ENCODE measurements at places on chromosomes 1 and 21. TPM values are rescaled to one million over a fixed set of nuclear protein-coding genes. Genes with fewer than 3 reads are reported as not detected.
A peak's percentile ranks its signal among the peaks of the same experiment; 100 is the strongest.

Gene TCHH
- total RNA-seq = not detected

GRCh38 chr21:27067226-27067625 is 100.3 kb upstream of the ADAMTS5 start:
- no peak overlapping the region for H3K4me3 ChIP-seq
- H3K27me3 ChIP-seq = no peaks in the 10 kb centered on the region
- no peak for DNase-seq
- H3K27ac ChIP-seq = no peak overlapping the region
- no peaks in the 10 kb centered on the region for H3K36me3 ChIP-seq

Gene PRR9
- total RNA-seq = not detected

- H3K27ac ChIP-seq = no peak overlapping the region
- no peaks in the 10 kb centered on the region for H3K27me3 ChIP-seq
- no peak overlapping the region for H3K4me3 ChIP-seq
- no peak for DNase-seq
Observed at GRCh38 chr1:70202173-70202758, 3.1 kb downstream of the LRRC40 start.

GRCh38 chr1:165661703-165662102 is 30.7 kb downstream of the MGST3 start:
- no peak overlapping the region for H3K27ac ChIP-seq
- H3K36me3 ChIP-seq = peaks cover 48% of the 10 kb centered on the region
- H3K27me3 ChIP-seq = no peaks in the 10 kb centered on the region
- H3K4me3 ChIP-seq = no peak overlapping the region
- no peaks in the 10 kb centered on the region for H3K4me1 ChIP-seq

DNA sequence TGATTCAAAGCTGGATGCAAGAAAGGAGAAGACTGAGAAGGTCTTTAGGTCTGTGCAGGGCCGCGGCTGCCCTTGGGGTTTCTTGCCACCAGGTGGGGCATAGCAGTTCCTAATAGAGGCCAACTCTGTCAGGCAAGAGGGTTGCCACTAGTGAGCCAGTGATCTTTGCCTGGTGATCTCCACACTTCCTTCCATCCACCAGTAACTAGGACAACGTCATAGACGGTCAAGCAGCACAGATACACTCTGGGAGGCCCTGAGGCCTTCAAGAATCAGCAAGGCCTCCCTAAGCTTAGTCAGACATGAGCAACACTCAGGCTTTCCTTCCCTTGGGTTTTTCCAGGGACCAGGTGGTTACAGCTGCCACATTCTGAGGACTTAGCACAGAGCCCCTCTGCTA is 32.9 kb upstream of the ATP2B4 start:
- no peak overlapping the region for H3K27ac ChIP-seq
- H3K4me1 ChIP-seq = no peaks in the 10 kb centered on the region
- H3K27me3 ChIP-seq = 0 out of 2 replicates have a peak, but pooled peaks cover 5% of the 10 kb centered on the region
- H3K36me3 ChIP-seq = no peaks in the 10 kb centered on the region
- H3K4me3 ChIP-seq = no peak overlapping the region
- DNase-seq = peak; percentile 77

Gene MEX3A
- 2.5 TPM for total RNA-seq

DNA sequence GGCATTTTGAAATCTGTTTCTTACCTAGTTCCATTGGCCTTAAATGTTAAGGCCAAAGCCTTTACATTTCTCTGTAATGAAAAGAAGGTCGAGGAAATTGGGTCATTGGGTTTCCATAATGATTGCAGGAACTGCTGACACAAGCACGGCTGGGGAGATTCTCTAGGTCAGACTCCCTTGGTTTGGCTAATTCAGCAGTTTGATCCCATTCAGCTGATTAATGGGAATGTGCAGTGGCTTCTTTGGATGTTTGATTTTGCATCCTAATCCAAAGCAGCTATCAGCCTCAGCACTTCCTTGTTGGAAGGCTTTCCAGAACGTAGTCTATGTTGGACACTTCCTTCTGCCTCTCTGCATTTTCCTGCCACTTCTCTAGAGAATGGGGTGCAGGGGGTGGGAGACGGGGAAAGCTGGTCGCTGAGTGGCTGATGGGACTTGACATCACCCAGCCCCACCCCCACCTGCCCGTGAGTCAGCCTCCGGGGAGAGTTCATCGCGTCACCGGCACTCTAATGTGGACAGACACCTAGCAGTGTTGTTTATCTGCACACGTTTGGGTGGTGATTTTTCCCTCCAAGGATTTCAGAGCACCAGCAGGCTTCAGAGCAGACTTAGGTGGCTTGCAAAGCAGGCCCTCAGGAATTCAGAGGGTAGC is 5.4 kb downstream of the PSEN2 start:
- no peaks in the 10 kb centered on the region for H3K27me3 ChIP-seq
- H3K36me3 ChIP-seq = no peaks in the 10 kb centered on the region
- no peak overlapping the region for H3K27ac ChIP-seq
- peak; percentile 62 for DNase-seq
- H3K4me1 ChIP-seq = no peaks in the 10 kb centered on the region

- no peaks in the 10 kb centered on the region for H3K36me3 ChIP-seq
- H3K27me3 ChIP-seq = no peaks in the 10 kb centered on the region
- no peak overlapping the region for H3K27ac ChIP-seq
Observed at GRCh38 chr1:235863699-235864093, 3.0 kb downstream of the LYST start.

Gene CCDC30
- 2.1 TPM for total RNA-seq

Gene CLCA1
- not detected for total RNA-seq

DNA sequence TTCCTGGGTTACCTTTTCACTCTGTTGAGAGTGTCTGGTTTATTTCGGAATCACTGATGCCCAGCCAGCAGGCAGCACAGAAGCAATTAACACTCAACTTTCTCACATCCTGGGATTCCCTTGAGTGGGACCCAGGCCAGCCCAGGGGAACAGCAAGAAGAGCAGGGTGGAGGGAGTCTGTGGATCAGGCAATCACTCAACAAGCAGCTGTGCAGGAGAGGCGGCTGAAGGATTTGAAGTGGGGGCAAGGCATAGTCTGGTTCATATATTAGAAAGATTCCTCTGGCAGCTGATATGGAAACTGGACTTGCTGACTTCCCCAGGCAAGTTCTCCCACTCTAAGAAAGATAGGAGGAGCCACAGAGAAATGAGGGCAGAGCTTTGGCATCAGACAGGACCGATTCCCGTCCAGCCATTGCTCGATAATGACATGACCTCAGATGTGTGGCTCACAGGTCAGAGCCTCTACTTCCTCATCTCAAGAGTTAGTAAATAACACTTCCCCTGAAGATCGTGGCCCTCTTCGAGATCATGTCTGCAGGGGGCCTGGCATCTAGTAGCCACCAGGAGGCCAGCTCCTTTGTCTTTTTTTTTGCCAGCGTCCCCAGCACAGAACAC is 12.4 kb downstream of the EPHA8 start:
- H3K4me1 ChIP-seq = no peaks in the 10 kb centered on the region
- no peaks in the 10 kb centered on the region for H3K27me3 ChIP-seq
- H3K4me3 ChIP-seq = no peak overlapping the region
- H3K27ac ChIP-seq = no peak overlapping the region

DNA sequence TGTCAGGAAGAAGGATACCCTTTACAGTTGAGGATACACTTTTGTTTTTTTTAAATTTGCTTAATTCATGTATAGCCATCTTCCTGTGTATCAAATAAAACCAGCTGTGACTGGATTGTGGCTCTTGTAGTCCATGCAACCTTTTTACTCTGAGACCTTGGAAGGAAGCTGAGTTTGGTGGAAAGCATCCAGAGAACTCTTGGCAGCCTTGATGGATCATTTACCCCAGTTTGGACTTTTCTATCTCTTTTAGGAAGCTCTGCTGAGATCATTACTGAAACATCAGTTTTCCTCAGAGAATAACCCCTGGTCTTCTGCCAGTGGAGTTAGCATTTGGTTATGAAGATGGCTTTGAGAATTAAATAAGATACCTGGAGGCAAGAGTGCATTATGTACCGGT is 21.2 kb upstream of the APOBEC4 start:
- DNase-seq = no peak
- no peaks in the 10 kb centered on the region for H3K36me3 ChIP-seq
- H3K27ac ChIP-seq = no peak overlapping the region
- no peaks in the 10 kb centered on the region for H3K27me3 ChIP-seq

Gene SPRR2A
- total RNA-seq = not detected

DNA sequence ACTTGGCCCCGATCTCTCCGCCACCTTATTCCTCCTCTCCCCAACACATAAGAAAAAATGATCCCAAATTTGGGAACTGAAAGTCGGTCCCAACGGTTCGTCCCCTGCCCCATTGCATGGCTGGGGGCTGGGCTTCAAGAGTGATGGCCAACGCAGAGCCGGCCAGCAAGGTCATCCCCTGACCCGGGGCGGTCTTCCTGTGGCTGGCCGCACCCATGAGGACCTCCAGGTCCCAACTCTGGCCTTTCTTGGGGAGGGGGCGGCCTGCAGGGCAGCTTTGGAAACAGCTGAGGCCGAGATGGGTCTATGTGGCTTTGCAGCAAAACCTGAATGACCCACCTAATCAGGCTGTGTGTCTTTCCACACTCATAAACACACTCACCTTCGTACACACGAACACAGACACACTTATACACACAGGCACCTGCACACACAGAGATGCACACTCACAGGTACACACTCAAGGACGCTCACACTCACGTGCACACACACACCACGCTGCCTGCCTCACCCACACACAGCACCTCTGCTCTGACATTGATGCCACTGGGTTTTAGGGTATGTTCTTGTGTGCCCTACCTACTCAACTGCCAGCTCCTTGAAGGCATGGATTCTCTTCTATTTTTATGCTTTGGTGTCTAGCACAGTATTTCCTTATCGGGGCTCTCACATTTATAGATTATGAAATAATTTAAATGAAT is 562 bp downstream of the DYNLT5 start:
- no peak for DNase-seq
- H3K27ac ChIP-seq = no peak overlapping the region
- no peak overlapping the region for H3K4me3 ChIP-seq
- no peaks in the 10 kb centered on the region for H3K27me3 ChIP-seq
- H3K4me1 ChIP-seq = peaks cover 6% of the 10 kb centered on the region

DNA sequence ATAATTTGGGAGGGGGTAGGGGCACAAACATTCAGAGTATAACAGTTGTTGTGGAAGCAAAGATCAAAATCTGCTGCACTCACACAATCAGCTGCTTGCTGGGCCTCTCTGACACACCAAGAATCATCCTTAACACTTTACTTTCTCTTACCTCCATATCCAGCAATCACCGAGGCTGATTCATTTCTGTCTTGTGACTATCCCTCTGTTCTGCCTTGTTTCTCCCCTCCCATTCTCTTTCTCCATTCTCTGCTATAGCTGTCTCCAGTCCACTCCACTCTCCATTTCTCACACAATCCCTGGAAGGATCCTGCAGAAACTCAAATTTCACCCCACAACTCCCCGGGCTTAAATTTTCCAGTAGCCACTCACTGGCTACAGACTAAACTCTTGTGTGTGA is 91.8 kb upstream of the NGF start:
- H3K4me1 ChIP-seq = no peaks in the 10 kb centered on the region
- no peak for DNase-seq
- H3K4me3 ChIP-seq = no peak overlapping the region
- H3K27ac ChIP-seq = no peak overlapping the region
- H3K27me3 ChIP-seq = no peaks in the 10 kb centered on the region

GRCh38 chr1:48495166-48495565 is 23.2 kb upstream of the SPATA6 start:
- no peaks in the 10 kb centered on the region for H3K36me3 ChIP-seq
- H3K27ac ChIP-seq = no peak overlapping the region
- no peak for DNase-seq
- no peak overlapping the region for H3K4me3 ChIP-seq
- H3K4me1 ChIP-seq = no peaks in the 10 kb centered on the region
- no peaks in the 10 kb centered on the region for H3K27me3 ChIP-seq

DNA sequence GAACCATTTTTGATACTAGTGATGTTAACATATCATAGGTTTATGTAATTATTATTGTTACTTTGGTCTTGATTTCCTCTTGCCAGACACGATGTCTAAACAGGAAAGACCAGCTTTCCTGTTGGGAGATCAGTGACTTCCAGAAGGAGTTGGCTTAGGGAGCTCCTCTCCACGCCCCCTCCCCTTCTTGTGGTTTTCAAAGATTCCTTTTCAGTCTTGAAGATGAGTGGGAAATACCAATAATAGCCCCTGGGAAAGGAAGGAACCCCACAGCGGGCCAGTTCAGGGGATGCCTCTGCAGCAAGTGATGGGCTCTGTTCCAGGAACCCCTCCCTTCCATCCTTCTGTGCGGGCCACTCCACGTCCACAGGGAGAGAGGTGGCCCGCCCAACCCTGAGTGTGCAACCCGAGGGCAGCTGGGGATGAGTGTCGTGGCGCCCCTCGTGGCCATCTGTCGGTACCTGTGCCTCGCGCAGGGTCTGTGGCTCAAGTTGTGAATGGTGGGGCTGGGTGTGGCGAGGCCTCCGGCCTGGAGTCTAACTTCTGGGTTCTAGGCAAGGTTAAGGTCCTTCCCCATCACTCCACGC is 65.7 kb downstream of the TLR5 start:
- no peak for DNase-seq
- H3K4me1 ChIP-seq = peaks cover 4% of the 10 kb centered on the region
- H3K36me3 ChIP-seq = no peaks in the 10 kb centered on the region
- no peak overlapping the region for H3K4me3 ChIP-seq
- H3K27me3 ChIP-seq = no peaks in the 10 kb centered on the region
- H3K27ac ChIP-seq = no peak overlapping the region

GRCh38 chr1:11316701-11317100 is 43.7 kb downstream of the UBIAD1 start:
- no peak for DNase-seq
- H3K27ac ChIP-seq = no peak overlapping the region

- no peaks in the 10 kb centered on the region for H3K36me3 ChIP-seq
- no peaks in the 10 kb centered on the region for H3K27me3 ChIP-seq
Observed at GRCh38 chr1:3070644-3071564, 1.9 kb downstream of the PRDM16 start.

GRCh38 chr1:234769986-234770795 is 160.2 kb upstream of the IRF2BP2 start:
- no peak overlapping the region for H3K4me3 ChIP-seq
- DNase-seq = no peak
- no peak overlapping the region for H3K27ac ChIP-seq
- no peaks in the 10 kb centered on the region for H3K4me1 ChIP-seq
- no peaks in the 10 kb centered on the region for H3K27me3 ChIP-seq

Gene TNFRSF4
- total RNA-seq = not detected

GRCh38 chr1:4658643-4659628 is 4.5 kb downstream of the AJAP1 start:
- H3K4me1 ChIP-seq = no peaks in the 10 kb centered on the region
- no peak overlapping the region for H3K27ac ChIP-seq
- no peak overlapping the region for H3K4me3 ChIP-seq
- H3K27me3 ChIP-seq = no peaks in the 10 kb centered on the region
- H3K36me3 ChIP-seq = no peaks in the 10 kb centered on the region

DNA sequence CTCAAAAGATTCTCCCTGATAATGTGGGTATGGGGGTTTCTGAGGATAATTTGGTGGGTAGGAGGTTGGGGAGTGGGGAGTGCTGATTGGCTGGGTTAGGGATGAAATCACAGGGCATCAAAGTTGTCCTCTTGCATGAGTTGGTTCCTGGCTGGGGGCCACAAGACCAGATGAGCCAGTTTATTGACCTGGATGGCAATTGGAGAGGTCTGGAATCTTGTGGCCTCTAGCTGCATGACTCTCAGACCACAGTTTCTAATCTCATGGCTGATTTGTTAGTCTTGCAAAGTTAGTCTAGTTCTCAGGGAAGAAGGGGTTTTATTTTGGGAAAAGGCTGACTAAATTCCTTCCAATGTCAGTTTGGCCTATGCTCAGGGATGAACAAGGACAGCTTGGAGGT is 3.3 kb upstream of the GBP1 start:
- no peaks in the 10 kb centered on the region for H3K36me3 ChIP-seq
- no peak overlapping the region for H3K27ac ChIP-seq
- no peak overlapping the region for H3K4me3 ChIP-seq
- H3K27me3 ChIP-seq = no peaks in the 10 kb centered on the region
- H3K4me1 ChIP-seq = peaks cover 5% of the 10 kb centered on the region
